ENCODE measurements at places on chromosomes 2 and 18.
A peak's percentile ranks its signal among the peaks of the same experiment; 100 is the strongest.

GRCh38 chr2:128301501-128301966 is 17.1 kb downstream of the HS6ST1 start:
- DNase-seq = no peak

DNA sequence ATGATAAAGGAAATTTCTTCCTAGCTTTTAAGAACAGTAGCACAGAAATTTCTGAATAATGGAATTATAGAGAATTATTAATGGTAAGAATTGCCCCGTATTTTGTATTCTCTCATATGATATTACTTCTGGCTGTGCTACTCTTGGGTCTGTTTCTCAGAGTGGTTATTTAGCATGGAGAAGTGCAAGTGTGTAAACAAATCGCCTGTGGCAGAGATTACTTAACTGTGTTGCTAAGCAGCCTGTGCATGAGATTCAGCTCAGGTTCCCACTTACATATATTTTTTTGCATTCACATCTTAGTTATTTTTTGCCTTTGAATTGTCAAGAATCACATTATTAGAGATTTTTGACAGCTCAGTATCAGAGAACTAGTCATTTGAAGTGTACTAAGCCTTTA is 80.1 kb upstream of the NFATC1 start:
- DNase-seq = no peak

DNA sequence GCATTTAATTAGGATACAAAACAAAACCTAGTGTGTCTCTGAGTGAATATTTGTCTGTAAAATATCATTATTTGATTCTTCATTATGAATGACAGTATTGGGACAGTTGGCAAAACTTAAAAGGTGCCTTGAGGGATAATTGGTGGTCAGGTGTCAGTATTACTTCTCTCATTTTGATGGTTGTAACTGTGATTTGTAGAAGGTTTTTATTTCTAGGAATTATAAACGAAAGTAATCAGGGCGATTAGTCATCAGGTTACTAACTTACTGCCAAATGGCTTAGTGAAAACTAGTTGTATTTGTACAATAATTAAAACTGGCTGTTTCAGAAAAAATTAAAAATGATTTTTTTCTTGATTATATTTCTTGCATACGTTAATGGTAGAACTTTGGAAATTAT is 117.6 kb downstream of the BIRC6 start:
- DNase-seq = no peak

GRCh38 chr18:62064361-62064760 is 122.5 kb downstream of the PIGN start:
- DNase-seq = no peak

- DNase-seq = no peak
Measured at GRCh38 chr2:4674007-4674406, 970.6 kb downstream of the DCDC2C start.

DNA sequence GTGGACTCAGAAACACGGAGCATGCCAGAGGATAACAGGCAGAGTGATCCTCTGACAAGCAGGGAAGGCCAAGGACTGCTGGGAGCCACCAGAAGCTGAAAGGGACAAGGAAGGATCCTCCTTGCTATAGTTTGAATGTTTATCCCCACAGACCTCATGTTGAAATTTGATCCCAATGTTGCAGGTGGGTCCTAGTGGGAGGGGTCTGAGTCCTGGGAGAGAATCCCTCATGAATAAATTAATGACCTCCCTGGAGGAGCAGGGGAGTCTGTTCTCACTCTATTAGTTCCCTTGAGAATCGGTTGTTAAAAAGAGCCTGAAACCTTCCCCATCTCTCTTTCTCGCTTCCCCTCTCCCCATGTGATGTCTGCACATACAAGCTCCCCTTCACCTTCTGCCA is 124.4 kb downstream of the FBXO15 start:
- no peak for DNase-seq

GRCh38 chr18:11183637-11184036 is 34.3 kb upstream of the PIEZO2 start:
- DNase-seq = no peak

- no peak for DNase-seq
Measured at GRCh38 chr2:200172521-200172920, 134.0 kb upstream of the SPATS2L start.

DNA sequence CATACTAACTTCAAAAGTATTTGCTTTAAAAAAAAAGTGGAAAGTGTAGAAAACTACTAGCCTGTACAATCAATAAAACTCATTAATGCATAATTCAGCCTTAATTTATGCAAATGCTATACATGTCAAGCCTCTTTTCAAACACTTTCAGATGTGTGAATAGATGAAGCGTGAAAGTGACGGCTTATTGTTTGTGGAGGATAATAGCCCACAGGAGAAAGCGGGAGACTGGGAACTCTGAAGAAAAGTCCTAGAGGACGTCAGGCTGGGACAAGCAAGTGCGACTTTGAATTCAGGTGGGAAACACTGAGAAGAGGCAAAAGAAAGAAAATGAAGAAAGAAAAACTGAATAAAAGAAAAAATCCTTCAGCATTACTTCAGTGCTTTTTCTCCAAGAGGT is 108.5 kb downstream of the STK39 start:
- DNase-seq = no peak

DNA sequence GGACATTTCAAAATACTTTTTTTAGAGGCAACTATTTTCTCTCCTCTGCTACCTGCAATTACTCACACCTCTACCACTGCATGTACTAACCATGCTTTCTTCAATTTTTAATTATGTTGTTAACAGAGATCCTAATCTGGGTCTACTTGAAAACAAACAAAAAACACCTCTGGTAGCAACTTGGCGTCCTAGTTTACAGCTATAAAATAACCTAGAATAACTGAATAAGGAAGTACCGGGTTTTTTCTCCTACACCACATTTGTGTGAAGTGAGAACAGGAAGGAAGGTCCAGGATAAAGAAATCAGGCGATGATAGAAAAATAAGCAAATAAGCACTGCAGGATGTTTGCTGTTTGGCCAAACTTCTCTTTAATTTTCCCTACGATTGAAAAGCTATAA is 633.5 kb downstream of the LRP1B start:
- no peak for DNase-seq

GRCh38 chr2:157792335-157793052 is 83.6 kb downstream of the ACVR1 start:
- DNase-seq = no peak

DNA sequence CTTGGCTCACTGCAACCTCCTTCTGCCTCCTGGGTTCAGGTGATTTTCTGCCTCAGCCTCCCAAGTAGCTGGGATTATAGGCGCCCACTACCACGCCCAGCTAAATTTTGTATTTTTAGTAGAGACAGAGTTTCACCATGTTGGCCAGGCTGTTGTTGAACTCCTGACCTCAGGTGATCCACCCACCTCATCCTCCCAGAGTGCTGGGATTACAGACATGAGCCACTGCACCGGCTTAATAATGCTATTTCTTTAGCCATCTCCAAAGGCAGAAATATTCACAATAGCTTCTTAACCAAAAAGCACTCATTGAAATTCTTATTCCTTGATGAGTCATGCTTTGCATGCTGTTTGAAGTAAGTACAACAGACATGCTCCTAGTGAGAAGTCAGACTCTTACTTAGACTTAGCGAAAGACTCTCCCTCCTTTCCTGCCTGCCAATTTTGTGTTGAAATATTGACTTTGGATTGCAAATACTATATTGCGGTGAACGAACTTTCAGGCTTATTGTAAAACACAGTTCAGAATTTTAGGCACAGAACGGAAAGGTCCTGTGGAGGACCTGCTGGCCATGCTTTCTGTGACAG is 4.4 kb downstream of the ACTR3 start:
- DNase-seq = no peak

DNA sequence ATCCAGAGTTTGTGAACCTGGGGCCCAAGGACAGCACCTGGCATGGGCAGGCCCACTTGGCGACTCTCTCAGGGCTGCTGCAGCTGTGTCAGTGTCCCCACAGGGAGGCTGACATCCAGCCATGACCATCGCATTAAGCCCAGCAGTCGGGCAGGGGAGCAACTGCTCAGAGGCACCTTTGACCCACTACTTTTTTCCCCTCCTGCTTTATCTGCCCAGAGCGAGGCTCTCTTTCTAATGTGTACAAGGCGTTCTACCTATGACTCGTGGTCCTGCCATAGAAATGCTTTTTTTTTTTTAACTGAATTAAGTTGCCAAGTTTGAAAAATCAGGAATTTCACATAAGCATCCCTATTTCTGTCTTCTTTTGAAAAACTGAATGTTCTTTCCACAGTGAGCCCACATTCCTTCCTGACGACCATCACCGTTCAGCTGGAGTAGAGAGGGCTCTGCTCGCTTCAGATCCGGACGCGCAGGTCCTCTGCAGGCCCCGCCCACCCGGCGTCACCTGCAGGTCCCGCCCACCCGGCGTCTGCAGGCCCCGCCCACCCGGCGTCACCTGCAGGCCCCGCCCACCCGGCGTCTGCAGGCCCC is 403 bp upstream of the CLUL1 start:
- peak; percentile 32 for DNase-seq

GRCh38 chr2:109218087-109218791 is 89.2 kb downstream of the SH3RF3 start:
- no peak for DNase-seq

- no peak for DNase-seq
Measured at GRCh38 chr2:188349019-188349418, 57.3 kb downstream of the GULP1 start.

DNA sequence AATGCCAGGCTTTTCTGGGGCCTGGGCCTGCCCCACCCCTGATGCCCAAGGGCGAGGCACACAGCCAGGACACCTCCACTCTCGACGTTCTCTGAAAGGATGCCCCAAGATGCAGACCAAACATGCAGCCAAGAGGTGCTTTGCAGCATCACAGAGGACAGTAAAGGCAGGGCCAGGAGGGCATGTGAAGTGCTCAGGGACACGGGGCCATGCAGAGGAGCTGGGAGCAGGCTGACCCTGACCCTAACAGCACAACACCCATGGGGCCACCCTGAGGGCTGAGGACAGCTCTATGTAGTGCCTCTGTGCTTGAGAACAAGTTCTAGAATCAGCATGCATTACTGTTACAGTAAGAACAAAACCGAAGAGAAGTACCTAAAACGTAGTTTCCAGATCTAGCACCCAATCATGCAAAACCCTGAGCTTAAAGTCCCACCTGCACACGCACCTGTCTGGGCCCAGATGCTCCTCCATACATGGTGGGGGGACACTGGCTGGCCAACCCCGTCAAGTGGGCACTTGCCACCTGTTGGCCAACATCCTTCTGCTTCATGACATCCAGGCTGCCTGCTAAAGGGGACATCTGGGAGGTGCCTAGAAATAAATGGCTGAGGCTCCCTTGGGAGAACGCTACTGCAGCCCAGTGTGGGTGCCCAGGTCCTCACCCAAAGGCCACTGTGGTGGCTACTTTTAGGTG is 15.4 kb downstream of the HS6ST1 start:
- no peak for DNase-seq

DNA sequence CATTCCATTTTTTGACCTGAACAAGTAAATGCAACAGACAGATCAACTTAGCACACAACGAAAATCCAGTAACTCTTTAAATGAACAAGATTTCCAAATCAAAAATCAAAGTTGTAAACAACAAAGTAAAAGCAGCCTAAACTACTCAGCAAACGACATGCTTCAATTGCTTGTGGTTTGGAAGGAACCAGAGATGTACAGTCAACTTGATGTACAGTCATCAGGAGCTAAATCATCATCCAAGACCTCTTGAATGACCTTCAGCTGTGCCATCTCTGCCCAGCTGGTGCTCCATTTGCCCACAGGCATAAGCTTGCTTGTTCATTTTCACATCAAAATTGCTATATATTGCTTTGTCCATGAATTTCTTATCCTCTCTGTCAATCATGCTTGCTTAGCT is 109.8 kb downstream of the UPP2 start:
- DNase-seq = no peak

DNA sequence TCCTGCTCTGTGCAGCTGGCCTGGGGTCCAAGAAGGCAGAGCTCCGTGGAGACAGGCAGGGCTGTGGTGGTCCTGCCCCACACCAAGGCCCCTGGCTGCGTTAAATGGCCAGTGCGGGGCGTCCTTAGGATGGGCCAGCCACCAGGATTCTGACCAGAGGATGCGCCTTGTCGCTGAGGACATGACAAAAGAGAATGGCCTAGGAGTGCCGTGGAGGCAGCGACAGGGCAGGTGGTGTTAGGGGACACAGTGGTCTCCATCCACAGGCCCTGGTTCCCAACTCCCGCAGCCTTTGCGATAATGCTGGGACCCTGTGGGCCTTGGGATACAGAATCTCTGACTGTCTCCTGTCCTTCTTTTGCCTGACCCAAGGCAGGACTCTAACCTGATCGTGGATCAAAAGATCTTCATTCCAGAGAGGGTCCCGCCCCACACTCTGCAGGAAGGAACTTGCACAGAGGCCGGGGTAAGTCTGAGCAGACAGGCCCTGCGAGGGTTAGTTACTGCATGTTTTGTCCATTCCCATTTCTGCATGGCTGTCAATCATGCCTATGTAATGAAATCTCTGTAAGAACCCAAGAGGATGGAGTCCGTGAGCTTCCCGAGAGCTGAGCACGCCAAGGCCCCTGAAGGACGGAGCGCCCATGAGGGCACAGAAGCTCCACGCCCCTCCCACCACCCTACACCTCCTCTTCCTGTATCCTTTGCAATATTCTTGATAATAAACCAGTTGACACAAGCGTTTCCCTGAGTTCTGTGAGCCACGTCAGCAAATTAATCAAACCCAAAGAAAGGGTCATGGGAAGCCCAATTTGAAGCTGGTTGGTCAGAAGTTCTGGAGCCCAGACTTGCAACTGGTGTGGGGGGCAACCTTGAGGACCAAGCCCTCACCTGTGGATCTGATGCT is 251.5 kb upstream of the SALL3 start:
- no peak for DNase-seq

- DNase-seq = no peak
Measured at GRCh38 chr18:7778181-7778580, 211.1 kb downstream of the PTPRM start.

DNA sequence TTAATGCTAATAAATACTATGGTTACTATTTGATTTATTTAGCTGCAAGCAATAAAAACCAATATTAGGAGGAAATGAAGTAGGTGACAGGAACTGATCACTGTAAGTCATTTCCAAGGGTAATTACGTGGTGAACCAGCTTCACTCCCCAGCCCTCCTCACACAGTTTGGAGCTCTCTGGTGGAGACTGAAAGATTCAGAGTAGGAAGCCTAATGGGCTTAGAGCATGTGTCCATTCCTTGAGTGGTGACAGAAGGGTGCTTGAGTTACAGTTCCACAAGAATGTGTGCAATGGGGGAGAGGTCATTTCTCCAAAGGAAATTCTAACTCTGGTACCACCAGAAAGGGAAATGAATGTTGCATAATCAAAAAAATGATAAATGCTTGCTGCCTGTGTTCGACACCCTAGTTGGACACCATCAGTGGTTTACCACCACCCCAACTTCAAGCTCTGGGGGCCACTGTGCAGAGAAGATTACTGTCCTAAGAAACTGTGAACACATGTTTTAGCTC is 285.1 kb upstream of the MMADHC start:
- no peak for DNase-seq
